Stimulated activated naive CD4-positive, alpha-beta T cell treated with Interleukin-2 at 50 U/mL for 16 hours (primary cell): ENCODE measurements at places on chromosomes 1 and 21.

GRCh38 chr1:201761871-201762270 lies 67.1 kb upstream of the IPO9 start:
- DNase-seq: no peak

DNA sequence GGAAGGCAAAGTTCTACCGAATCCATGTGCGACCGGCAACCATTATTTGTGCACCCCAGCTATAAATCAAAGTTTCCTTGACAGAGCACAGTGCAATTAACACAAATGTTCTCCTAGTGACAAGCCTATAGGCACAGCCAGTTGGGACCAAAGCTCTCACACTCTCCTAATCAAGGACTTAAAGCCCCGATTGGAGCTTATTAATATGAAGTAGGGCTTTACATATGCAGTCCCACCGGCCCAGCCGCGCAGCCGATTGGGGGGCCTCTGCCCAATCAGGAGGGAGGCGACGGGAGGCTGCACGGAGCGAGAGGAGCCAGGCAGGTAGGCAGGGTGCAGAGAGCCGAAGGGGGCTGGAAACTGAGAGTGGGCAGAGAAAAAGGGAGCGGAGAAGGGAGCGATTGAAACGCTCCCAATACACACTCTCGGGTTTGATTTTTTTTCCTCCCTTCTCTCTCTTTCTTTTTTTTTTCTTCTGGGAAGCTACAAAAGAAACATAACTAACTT lies at the start of gene ESRRG:
Gene ESRRG, minus strand, starts transcription at position 156 of the 507 bp plus-strand sequence. Its CDS starts 130 bp downstream, at position 26.
- DNase-seq: no peak

DNA sequence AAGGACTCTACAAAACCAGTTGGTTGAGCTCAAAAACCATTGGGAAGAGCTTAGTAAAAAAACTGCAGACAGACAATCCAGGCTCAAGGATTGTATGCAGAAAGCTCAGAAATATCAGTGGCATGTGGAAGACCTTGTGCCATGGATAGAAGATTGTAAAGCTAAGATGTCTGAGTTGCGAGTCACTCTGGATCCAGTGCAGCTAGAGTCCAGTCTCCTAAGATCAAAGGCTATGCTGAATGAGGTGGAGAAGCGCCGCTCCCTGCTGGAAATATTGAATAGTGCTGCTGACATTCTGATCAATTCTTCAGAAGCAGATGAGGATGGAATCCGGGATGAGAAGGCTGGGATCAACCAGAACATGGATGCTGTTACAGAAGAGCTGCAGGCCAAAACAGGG lies 104.0 kb upstream of the BMP8A start:
- DNase-seq: no peak

DNA sequence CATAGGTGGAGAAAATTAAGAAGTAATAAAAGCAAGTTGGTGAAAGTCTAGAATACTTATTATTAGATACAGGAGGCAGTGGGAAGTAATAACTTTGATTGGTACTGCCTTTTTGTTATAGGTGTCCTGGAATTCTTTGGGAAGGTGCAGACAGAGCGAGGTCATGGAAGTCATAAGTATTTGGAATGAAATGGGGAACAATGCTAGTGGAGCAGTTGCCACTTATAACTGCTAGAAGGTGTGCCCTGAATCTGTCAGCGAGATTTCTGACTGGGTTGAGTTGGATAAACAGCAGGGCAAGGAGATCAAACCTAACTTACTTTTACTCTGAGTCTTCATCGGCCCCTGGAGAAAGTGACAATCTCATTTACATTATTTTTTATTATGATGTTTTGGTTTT lies 69.6 kb downstream of the LHX9 start:
- no peak for DNase-seq
